NCI-H526 treated with DMSO at 0.1 percent for 48 hours (cell line): ENCODE measurements at places on chromosomes 2 and 18.

DNA sequence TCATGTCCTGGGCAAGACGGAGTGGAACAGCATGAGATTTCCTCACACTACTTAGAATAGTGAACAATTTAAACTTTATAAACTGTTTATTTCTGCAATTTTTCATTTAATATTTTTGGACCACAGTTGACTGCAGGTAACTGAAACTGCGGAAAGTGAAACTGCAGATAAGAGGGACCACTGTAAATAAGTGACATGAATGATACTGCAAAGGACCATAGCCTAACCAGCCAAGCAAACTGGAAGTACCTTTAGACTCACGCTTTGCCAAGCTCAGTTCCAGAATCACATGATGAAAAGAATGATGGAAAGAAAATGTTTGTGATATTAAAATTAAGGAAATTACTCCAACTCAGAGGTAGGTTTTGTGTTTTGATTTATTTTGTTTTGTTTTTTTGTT is 94.6 kb upstream of the ITGA4 start:
- DNase-seq, result no peak

GRCh38 chr2:213500881-213501280 is 216.6 kb downstream of the SPAG16 start:
- DNase-seq, result no peak

DNA sequence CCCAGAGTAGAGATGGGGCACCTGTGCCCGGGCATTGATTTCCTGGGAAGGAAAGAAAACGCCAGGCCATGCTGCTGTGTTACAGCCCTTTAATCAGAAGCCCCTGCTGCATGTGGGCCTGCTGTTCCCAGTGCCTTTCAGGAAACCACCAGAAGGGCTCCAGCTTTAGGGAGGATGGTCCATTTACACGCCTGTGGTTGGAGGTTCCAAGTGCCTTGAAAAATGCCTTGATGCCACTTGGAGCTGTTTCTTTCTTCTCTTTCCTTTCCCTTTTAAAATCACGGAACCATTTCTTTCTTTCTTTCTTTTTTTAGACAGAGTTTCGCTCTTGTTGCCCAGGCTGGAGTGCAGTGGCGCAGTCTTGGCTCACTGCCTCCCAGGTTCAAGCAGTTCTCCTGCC is 60.5 kb downstream of the AGAP1 start:
- no peak for DNase-seq

DNA sequence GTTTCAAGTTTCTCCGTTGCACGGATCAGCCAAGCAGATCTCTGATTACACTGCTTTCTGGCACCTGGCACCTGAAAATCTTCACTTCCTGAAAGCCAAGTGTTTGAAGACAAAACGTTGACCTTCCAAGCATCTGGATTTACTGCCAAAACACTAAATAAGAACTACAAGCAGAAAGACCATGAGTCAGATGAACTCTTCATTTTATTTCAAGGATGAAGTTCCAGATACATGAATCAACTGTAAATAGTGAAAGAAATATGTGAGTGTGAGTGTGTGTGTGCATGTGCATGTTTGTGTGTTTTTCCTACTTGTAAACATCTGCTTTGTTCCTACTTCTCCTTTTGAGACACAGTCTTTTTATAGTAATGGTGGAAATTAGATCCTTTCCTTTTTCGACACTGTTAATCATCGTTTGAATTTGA is 60.0 kb upstream of the DTNA start:
- no peak for DNase-seq

DNA sequence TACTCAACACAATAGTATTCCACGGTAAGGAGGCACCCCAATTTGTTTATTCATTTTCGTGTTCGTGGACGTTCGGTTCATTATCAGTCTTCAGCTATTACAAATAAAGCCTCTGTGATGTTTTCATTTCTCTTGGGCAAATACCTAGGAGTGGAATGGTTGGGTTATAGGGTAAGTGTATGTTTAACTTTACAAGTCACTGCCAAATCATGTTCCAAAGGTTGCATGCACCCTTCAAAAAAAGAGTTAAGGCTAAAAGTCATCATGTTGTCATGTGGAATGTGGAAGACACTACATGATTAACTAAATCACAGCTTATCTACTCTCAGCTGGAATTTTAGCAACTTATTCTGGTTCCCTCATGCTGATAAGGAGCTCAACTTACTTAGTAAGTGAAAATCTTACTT is 15.8 kb downstream of the INO80C start:
- no peak for DNase-seq

GRCh38 chr2:3659447-3660432 is 1.7 kb downstream of the ALLC start:
- no peak for DNase-seq

GRCh38 chr2:179936654-179937053 is 70.4 kb downstream of the CWC22 start:
- DNase-seq, result no peak

GRCh38 chr18:47280121-47280520 is 28.7 kb upstream of the SKOR2 start:
- no peak for DNase-seq

GRCh38 chr18:32929213-32929612 is 156.4 kb upstream of the KLHL14 start:
- no peak for DNase-seq

DNA sequence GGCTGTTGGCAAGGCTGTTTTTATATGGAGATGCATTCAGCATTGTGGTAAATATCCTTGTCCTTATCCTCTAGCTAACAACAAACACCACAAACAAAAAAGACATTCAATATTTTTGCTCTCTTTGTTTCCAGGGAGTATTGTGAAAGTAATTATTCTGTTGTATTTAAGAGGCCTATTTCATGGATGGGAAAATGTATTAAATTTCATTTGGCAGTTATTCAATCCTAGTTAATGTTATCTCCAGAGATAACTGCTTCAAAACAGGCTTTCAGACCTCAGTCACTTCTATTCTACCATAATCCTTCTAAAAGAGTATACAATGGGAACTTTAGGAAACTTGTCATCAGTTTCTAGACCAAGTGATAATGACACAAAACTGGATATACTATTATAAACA is 280.5 kb upstream of the CCDC68 start:
- peak; percentile 66 for DNase-seq

DNA sequence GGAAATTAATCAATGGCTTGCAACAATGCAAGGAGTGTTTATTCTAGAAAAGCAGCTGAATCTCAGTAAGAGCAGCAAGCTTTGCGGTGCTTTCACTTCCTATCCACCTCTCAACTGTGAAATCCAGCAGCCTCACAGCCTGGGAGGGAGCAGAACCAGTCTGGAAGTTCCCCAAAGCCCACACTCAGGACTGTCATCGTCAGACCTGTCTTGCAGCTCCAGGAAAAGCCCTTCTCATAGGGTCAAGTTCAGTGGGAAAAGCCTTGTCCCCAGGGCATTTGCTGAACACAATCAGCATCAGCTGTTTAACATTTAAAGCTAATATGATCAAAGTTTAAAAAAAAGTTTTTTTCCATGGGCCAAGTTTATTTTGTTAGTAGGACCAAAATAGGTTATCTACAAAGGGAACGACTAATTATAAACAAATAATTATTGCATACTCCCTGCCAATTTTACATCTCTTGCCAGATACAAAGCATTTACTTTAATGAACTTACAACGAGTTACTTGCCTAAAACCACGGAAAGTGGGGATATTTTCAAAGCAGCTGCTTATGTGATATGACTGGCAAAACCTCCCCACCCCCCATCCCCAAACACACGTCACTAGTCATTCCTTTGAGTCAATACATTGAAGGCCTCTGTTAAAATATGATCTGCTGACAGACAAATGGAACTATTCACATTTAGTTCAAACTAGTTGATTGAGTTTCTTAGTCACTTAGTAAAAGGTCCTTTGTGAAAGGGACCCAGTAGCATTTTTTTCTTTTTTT is 36.8 kb downstream of the PARD6G start:
- DNase-seq, result no peak

DNA sequence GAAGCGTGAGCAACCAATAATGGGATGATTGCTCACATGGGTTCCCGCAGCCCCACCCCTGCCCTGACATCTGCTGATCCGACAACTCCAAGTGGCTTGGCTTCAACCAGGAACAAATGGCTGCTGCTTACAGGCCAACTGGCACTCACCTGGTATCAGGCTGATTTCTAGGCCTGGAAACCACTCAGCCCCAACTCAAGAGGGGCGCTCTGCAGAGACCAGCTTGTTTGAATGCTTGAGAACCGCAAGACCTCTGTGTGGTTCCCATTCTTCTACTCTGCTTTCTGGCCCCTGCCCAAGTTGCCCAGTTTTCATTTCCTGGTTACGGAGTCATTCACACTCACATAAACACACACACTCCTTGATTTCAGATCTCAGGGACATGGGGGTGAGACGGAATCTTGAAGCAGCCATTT is 52.0 kb downstream of the TNP1 start:
- no peak for DNase-seq

GRCh38 chr2:82657106-82657505 is 1802.0 kb downstream of the SUCLG1 start:
- DNase-seq, result no peak

DNA sequence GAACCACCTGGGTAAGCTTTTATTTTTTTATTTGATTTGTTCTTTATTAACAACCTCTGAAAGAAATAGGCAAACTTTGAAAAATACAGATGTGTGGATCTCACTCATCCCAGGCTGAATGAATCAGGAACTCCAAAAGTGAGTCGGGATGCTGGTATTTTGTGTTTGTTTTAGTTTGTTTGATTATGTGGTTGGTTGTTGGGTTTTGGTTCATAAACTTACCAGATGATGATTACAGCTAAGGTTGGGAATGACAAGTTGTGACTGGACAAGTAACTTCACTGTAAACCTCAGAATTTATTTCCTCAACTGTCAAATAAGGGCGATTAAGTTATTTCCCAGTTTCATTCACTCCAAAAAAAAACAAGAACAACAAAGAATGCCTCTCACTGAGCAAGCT is 80.5 kb upstream of the KIF5C start:
- no peak for DNase-seq

GRCh38 chr2:203240491-203240890 is 1.7 kb downstream of the CYP20A1 start:
- no peak for DNase-seq

DNA sequence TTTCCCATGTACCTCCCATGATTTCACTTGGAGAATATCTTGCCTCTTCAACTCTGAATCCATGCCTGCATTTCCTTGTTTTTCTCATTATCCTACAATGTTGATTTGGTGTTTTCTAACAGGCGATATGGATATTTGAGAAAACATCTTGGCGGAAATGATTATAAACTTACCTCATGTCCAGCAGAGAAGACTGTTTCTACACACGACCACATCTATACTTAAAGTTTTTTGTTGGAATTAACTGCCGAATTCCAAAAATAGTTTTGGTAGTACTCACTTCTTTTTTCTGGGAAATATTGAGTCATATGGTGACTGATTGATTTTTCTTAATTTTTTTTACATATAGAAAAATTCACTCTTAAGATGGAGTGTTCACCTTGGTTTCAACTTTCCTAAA is 41.4 kb upstream of the TMEFF2 start:
- no peak for DNase-seq

GRCh38 chr2:68689553-68690537 is 44.8 kb upstream of the ARHGAP25 start:
- DNase-seq, result peak; percentile 42

GRCh38 chr2:63696496-63696895 is 107.7 kb downstream of the MDH1 start:
- DNase-seq, result no peak

GRCh38 chr2:120735746-120736170 is at the start of gene GLI2:
TSS of gene GLI2 (plus strand) at chr2:120735868. CDS start at chr2:120797321, 61,453 bp downstream.
- peak; percentile 65 for DNase-seq

DNA sequence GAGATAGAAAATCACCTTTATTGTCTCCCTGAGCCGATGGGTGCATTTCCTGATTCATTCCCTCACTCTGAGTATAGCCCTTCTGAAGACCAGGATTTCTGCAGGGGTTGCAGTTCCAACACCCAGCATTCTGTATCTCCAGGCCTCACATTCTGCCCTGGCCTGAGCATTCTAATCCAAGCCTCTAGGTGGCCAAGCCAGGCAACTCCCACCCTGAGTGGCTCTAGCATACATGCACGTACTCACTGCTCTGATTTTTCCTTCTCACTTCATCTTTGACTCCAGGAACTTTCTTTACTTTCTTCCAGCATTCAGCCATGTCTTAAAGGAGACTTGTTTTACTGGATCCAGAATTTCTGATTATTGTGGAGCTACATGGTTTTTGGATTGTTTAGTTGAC is 100.7 kb upstream of the STK39 start:
- peak; percentile 55 for DNase-seq

DNA sequence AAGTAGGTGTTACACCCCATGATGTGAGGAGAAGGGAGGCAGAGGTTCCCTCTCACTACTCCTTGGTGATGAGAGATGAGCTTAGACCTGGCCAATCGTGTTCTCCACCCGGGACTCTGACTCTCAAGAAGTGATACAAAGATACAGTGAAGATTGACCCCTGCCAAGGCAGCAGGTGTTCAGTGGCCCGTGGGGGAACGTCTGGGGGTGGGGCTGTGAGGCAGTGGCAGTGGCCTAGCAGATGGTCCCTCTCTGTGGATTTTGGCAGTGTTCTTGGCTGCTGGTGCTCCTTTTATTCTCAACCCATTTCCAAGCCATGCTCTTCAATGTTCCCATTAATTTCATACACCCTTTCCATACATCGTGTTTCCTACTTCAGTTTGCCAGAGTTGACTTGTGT is 120.4 kb upstream of the NEDD4L start:
- DNase-seq, result no peak

- no peak for DNase-seq
These were observed 150.7 kb upstream of the SPRED2 start for GRCh38 chr2:65583061-65583460.

DNA sequence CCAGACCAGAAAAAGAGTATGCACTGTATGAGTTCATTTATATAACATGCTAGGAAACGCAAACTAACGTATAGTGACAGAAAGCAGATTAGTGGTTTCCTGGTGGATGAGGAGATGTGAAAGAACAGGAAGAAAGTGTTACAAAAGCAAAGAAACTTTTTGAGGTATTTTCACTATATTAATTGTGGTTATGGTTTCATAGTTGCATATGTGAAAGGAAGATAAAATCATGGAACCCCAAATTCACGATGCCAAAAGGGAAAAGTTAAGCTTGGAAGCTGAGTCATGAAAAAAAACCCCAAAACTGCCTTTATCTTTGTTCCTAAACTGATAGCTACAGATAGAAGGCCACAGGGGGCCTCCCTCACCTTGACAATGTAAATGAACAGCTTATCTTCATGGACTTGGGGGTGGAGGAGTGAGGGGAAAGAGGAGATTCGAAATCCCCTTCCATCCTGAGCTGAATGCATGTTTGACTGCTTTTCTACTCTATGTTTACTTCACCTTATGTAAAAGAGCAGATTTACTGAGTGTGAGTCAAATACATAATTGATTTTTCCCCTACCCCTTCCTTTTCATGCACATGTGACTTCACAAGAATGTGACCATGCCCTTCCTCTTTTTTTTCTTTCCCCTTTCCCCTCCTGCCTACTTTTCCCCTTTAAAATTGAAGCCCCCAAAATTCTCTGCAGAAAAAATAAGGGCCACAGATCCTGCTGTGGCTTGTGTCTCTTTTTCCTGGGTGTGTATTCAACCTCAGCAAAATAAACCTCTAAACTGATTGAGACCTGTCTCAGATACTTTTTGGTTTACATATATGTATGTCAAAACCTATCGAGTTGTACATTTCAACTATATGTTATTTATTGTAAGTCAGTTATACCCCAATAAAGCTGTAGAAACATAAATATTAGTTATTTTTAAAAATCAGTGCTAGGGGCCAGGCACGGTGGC is 100.1 kb upstream of the TLK1 start:
- DNase-seq, result no peak
